ENCODE measurements at places on chromosomes 5 and 9.
A peak's percentile ranks its signal among the peaks of the same experiment; 100 is the strongest.

DNA sequence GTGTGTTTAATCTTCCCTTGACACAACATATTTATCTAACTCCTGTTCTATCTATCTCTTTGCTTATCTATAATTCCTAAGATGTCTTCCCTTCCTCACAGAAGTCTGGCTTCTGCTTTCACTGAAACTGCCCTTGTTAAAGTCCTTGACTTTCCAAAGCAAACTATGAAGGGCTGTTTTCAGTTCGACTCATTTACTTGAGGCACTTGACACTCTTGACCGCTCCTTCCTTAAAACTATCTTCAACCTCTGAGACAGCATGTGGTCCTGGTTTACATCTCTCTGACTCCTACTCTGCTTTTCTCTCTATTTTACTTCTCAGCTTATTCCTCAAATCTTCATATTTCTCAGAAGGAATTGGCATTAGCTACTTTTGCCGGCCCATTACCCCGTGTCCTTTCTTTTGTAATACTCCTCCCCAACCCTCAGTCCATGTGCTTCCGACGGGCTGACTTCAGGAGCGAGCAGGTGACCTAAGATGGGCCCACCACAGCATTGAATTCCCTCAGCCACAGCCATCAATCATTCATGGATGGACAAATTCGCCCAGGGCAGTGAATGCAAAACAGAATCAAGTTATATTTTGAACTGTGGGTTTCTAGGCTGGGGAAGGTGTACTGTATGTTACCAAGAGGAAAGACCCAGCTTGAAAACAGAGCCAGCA, 1089.2 kb downstream of the PTPRD start:
- no peak for DNase-seq

- no peak for DNase-seq
These were observed 15.9 kb downstream of the RHOBTB3 start for GRCh38 chr5:95746722-95747679.

DNA sequence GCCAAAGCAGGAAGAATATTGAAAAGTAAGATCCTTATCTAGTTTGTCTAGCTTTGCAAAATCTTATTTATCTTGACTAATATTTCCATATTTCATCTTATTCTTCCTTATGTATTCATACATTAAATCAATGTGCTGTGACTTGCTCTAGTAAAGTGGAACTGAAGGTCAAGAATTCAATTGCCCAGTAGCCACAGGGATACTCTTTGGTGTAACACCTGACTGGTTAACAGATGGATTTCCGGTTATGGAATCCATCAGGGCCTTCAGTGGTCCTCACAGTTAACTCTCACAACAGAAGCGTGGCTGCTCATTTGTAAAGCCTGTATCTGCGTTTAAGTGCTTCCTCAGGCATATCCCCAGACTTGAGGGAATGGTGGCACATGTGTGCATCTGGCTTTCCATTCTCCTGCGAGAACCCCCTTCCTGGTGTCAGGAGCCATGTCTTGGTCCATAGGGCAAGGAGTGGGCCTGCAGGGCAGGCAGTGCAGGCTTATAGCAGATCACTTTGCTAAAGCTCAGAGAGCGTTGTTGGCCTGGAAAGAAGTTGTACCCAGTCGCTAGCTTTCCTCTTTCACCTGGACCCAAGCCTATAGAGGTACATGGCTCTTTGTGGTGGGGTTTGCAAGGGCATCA, 99.2 kb downstream of the HSPA4 start:
- DNase-seq: no peak

DNA sequence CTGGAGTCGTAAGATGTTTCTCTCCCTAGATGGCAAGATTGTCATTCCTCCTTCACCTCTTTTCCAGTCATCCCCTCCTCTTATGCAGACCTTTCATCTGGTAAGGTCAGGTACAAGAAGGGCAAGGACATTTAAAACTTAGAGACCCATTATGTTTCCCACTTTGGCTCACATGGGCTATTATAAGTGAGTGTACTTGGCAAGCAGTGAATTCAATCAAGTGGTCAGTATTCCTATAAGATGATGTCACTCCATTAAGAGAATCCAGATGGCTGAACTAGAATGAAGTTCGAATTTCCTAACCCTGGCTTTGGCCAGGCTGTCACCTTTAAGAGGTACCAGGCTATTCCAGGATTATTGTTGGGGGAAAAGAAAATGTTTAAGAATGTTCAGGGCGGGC, 32.2 kb downstream of the ZNF131 start:
- DNase-seq: no peak

DNA sequence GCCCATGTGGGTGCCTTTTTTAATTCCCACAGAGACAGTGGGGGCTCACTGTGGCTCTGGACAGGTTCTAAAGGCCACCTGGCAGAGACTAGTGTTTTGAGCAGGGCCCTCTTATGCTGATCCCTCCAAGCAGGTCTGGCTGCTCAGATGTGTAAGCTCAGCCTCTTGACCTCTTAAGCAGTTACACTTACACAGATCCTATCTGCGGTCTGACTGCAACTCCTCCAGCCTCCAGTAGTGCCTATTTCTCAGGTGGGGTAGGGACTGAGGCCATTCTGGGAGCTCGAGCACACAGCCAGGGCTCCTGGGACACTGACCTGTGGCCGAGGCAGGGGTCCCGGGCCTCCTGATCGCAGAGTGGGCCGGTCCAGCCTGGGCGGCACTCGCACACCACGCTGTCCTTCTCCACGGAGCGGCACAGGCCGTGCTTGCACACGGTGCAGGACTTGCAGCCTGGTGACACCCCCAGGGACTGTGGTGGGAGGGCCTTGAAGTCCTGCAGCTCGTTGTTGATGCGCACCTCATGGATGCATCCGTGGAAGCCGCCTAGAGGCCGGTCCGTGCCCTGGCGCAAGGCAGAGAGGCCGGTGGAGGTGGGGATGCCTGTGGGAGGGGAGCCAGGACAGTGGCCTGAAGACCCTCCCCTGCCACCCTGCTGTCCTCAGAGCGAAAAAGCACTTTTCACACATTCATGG, 91.9 kb upstream of the PANK3 start:
- DNase-seq: no peak

GRCh38 chr5:61625681-61626621, 293.9 kb downstream of the ZSWIM6 start:
- peak; percentile 89 for DNase-seq

GRCh38 chr9:136625101-136626065, 37.3 kb upstream of the EGFL7 start:
- DNase-seq: peak; percentile 88

DNA sequence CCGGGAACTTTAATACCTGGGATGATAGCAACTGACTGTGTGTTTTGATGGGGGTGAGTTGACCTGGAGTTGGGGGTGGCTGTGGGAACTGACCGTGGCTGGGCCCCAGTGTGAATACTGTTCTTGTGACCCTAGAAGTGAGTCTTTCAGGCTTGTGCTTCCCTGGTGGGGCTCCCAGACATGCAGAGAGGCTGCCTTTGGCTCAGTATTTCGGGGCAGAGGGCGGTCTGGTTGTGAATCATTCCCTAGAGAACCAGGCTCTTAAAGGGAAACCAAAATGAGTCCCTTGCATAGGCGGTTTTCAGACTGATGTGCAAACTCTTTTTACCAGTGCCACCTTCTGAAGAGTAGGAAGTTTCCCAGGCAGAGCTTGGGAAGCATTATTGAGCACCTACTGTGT, 132.1 kb downstream of the MACROH2A1 start:
- no peak for DNase-seq

DNA sequence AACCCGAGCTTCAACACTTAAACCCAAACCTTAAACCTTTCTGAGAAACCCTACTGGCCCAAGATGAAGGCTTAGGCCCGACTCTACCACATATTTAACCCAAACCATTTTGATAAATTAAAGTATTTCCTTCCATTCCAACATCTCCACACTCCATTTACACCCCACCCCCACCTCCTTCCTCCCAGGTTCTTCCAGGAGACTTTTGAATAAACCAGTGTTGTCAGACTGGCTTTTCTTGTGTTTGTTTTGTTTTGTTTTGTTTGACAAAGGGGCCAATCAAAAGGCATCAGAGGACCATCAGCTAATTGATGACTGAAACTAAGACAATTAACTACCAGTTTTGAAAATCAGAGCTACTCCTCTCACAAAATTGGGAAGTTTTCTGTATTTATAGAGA, 4.6 kb upstream of the ZNF608 start:
- no peak for DNase-seq

- DNase-seq: no peak
These were observed 85.8 kb downstream of the MRPS27 start for GRCh38 chr5:72234265-72234700.

- DNase-seq: no peak
These were observed 199.5 kb downstream of the MAST4 start for GRCh38 chr5:66795682-66796081.

GRCh38 chr5:147063943-147064342, 170.9 kb upstream of the STK32A start:
- DNase-seq: no peak

- peak; percentile 91 for DNase-seq
These were observed 984 bp downstream of the STXBP1 start for GRCh38 chr9:127612939-127613582.

DNA sequence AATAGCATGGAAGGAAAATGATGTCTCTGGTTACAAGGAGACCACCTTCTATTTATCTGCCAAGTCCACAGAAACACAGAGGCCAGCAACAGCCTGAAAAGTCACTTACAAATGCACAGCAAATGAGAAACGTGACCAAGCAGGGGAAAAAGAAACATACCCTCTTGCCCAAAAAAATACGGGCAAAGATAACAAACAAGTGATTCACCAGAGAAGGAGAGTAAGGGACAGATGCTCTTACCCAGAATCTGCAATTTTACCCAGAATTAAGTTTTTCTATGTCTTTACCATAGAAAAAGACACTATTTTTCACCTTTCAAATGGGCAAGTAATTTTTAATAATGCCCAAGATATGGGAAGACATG, 28.1 kb downstream of the CAMSAP1 start:
- DNase-seq: no peak

GRCh38 chr9:1125741-1126140, 75.6 kb downstream of the DMRT2 start:
- no peak for DNase-seq

GRCh38 chr5:28012538-28012937, 974.2 kb upstream of the CDH9 start:
- DNase-seq: no peak

GRCh38 chr9:125949703-125950460, 202.7 kb downstream of the PBX3 start:
- DNase-seq: no peak
